ENCODE measurements at places on chromosomes 6 and 20. TPM values are rescaled to one million over a fixed set of nuclear protein-coding genes. Genes with fewer than 3 reads are reported as not detected.

FRS3 gene
- total RNA-seq = 5.1 TPM

GRM1 gene
- 2.9 TPM for total RNA-seq

BPIFB2 gene
- not detected for total RNA-seq

NTSR1 gene
- not detected for total RNA-seq

TM9SF4 gene
- 25.3 TPM for total RNA-seq

TREM1 gene
- total RNA-seq = 1.2 TPM

FANCE gene
- 4.1 TPM for total RNA-seq

C6orf163 gene
- 1.4 TPM for total RNA-seq

All from Right ventricle myocardium inferior (tissue), 1 donor.